ENCODE measurements at places on chromosomes 12 and 14. TPM values are rescaled to one million over a fixed set of nuclear protein-coding genes. Genes with fewer than 3 reads are reported as not detected.

The PIWIL1 gene
- not detected for total RNA-seq

The KCNA5 gene
- total RNA-seq = 2.2 TPM

The C14orf180 gene
- total RNA-seq = not detected

The NEMF gene
- 121 TPM for total RNA-seq

GRCh38 chr12:112005419-112006395 is 7.3 kb downstream of the TMEM116 start:
- H3K27ac ChIP-seq = no peak overlapping the region
- no peak overlapping the region for H3K4me3 ChIP-seq
- no peaks in the 10 kb centered on the region for H3K4me1 ChIP-seq
- DNase-seq = no peak
- no peaks in the 10 kb centered on the region for H3K36me3 ChIP-seq
- no peaks in the 10 kb centered on the region for H3K27me3 ChIP-seq

- no peaks in the 10 kb centered on the region for H3K4me1 ChIP-seq
- H3K27me3 ChIP-seq = no peaks in the 10 kb centered on the region
- H3K27ac ChIP-seq = no peak overlapping the region
- H3K4me3 ChIP-seq = no peak overlapping the region
- H3K36me3 ChIP-seq = no peaks in the 10 kb centered on the region
These were observed 114.1 kb upstream of the BTG1 start for GRCh38 chr12:92259696-92260251.

The LRRC43 gene
- total RNA-seq = 4.4 TPM

The CACNA1C gene
- total RNA-seq = 165 TPM
